GOT3 (cell line): ENCODE measurements at places on chromosomes 3 and 15.

- no peak for DNase-seq
Observed at GRCh38 chr3:181879926-181880325, 168.2 kb downstream of the SOX2 start.

DNA sequence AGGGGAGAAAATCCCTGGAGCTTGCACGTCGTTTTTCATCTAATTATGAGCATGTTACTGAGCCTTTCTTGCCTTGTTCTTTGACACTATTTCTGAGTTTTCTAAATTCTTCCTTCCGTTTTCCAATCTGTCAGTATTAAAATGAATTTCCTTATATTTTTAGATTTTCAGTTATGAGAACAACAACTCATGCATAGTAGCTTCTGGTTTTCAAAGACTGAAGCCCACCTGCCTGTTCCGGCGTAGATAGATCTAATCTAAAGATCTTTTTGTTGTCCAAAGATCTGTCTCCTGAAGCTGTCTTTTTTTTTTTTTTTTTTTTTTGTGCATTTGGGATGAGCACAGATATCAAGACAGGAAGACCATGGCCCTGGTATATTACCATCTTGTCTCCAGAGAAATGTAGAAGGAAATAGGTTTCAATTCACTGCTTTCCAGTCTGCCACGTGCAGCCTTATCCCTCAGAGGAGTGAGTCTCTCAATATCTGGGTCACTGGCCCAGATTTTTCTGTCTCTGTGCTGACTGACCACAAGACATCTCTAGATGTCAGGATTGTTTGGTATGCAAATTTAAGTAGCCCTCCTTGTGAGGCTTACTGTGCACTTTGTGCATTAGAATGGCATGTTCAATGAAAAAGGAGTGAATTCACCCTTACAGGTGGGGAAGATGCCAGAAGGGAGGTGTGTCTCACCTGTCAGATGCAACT is 222.3 kb upstream of the TMC3 start:
- no peak for DNase-seq

GRCh38 chr3:69085833-69086722 is 1.3 kb downstream of the ARL6IP5 start:
- peak; percentile 30 for DNase-seq

GRCh38 chr15:37105889-37106288 is 5.5 kb upstream of the MEIS2 start:
- no peak for DNase-seq

- no peak for DNase-seq
Observed at GRCh38 chr15:46456456-46456855, 821.6 kb downstream of the SQOR start.

GRCh38 chr3:141779667-141780066 is 16.5 kb downstream of the GRK7 start:
- no peak for DNase-seq

GRCh38 chr15:46079046-46079445 is 444.2 kb downstream of the SQOR start:
- no peak for DNase-seq

- no peak for DNase-seq
Observed at GRCh38 chr3:124057420-124057819, 65.5 kb upstream of the ROPN1 start.

DNA sequence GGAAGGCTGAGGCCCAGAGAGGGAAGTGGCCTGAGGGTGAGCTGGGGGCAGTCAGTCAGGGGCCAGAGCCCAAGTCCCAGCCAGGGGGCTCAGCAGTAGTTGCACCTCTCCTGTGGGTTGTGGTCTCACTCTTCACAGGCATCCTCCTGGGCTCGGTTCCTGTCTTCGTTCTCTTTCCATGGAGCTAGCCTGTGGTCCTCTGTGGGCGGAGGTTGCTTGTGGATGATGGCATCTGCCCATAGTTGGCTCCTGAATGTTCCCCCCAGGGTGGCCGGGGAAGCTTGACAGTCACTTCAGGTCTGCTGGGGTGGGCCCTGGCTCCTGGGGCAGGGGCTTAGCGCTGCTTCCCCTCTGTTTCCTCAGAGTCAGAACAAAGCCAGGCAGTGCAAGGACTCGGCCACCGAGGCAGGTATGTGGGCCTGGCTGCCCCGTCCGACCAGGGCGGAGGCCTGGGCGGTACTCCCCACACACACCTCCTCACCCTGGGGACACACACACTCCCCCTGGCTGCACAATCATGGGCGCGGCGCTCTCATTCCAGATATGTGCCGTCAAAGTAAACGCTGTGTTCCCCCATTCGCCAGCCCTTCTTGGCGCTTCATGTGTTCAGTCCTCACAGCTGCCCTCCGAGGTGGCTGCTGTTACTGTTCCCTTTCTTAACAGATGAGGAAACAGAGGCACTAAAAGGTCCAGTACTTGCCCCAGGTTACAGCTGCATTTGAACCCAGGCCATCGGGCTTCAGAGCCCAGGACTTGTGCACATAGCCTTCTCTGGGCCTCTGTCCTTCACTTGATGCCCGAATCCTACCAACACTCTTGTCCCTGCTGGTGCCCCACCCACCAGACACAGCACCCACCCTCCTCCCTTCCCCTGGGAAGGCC is 34.5 kb downstream of the PSTPIP1 start:
- DNase-seq = no peak

GRCh38 chr3:112889357-112889756 is 42.7 kb upstream of the CD200R1L start:
- DNase-seq = no peak

DNA sequence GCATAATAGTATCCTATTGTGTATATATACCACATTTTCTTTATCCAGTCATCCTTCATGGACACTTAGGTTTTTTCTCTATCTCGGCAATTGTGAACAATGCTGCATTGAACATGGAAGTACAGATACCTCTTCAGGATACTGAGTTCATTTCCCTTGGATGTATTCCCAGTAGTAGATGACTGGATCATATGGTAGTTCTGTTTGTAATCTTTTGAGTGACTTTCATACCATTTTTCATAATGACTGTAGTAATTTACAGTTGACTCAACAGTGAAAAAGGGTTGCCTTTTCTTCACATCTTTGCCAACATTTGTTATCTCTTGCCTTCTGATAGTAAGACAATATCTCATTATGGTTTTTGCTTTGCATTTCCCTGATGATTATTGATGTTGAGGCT is 21.8 kb downstream of the MYH15 start:
- no peak for DNase-seq

DNA sequence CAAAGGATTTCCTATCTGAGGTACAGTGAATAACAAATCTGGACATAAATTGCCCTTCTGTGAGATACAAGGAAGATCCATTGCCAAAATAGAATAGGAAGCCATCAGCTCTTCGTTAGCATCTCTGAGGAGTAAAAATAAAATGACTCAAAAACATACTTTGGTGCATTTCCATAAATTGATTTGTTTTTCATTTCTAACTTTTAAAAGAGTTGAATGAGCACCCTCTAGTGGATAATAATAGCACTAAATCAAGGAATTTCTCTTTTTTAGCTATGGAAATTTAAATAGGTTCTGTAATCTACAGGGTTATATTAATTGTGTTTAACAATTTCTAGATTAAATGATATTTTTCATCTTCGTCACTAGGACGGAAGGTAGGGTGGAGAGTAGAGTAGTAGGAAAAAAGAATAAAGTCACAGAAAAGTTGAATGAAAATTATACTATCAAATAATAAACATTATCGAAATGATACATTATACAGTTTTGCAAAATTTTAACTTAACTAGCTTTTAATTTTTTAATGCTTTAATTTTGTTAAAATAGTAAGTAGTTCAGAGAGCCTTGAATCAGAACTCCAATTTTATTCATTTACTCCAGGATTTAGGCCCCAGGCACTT is 6.4 kb downstream of the NSUN3 start:
- DNase-seq = no peak

DNA sequence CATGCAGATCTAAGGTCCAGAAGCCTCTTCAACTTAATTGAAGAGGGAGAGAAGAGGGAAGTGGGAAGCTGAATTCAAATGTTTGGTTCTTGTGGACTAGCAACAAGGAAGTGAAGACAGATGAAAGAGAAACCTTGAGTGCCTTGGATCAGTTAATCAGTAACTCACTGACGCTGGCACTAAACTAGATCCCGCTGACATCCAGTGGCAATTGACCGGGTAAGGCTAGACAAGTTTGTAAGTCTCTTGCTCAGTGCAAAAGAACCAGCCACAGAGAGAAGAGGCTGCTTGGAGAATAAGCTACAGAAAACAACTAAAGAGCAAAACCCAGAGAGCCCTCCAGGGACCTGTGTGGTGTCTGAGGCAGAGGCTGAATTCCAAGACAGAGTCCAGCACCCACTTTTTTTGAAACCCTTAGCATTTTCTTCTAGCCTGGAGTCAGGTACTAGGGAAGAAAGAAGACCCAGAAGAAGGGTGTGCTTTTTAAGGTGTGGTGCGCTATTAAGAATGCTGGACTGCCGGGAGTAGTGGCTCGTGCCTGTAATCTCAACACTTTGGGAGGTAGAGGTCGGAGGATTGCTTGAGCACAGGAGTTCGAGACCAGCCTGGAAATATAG is 6.9 kb downstream of the PLCH1 start:
- no peak for DNase-seq

DNA sequence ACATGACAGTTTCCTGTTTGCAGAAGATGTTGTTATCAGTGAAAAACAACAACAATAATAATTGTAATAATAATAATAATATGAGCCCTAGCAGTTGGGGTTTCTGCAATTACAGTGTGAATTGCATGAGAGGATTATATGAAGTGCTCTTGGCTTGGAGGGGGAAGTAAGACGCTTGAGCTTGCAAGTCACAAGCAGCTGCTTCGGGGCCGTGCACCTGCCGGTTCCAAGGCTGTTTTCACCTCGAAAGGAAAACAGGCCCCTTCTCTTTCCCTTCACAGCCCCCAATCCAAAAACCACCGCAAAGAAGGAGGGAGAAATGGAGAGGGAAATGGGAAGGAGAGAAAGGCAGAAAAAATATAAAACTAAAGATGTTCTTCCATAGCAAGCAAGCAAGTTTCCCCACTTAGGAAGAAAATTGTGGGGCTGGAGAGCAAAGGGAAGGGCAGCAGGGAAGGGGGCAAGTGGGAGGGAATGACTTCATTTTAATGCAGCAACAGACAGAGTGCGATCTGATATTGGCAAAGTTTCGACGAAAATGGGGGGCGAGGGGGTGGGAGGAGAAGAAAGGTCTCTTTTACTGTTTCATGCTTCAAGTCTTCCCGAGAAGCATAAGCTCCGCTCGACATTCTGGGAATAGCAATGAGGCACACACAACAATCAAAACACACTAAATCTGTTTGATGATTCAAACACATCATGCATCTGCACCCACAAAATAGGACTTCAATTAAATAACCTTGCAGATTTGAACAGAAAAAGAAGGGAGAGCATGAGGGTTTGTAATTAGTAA is 284.2 kb upstream of the ATP11B start:
- no peak for DNase-seq

DNA sequence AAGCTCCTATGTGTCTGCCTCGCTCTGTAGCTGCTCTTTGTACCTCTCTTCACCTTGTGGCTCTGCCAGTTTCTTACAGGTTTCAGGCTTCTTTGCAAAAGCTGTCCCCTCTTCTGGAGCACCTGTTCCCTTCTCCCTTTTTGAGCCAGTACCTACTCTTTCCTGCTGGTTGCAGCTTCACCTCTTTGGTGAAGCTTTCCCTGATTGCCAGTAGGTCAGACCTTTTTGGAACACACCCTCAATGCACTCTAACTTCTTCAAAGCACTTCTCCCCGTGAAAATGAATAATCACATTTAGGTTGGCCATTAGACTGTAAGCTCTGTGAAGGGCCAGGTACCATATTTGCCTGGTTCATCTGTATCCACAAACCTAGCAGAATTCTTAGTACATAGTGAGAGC is 60.3 kb downstream of the BHLHE40 start:
- no peak for DNase-seq

GRCh38 chr15:25981114-25981513 is 118.0 kb upstream of the ATP10A start:
- no peak for DNase-seq

- no peak for DNase-seq
Observed at GRCh38 chr3:17551895-17552294, 190.5 kb downstream of the TBC1D5 start.

GRCh38 chr3:31798840-31799239 is 182.2 kb downstream of the OSBPL10 start:
- no peak for DNase-seq

GRCh38 chr15:52337198-52337853 is 41.7 kb upstream of the MYO5C start:
- no peak for DNase-seq

DNA sequence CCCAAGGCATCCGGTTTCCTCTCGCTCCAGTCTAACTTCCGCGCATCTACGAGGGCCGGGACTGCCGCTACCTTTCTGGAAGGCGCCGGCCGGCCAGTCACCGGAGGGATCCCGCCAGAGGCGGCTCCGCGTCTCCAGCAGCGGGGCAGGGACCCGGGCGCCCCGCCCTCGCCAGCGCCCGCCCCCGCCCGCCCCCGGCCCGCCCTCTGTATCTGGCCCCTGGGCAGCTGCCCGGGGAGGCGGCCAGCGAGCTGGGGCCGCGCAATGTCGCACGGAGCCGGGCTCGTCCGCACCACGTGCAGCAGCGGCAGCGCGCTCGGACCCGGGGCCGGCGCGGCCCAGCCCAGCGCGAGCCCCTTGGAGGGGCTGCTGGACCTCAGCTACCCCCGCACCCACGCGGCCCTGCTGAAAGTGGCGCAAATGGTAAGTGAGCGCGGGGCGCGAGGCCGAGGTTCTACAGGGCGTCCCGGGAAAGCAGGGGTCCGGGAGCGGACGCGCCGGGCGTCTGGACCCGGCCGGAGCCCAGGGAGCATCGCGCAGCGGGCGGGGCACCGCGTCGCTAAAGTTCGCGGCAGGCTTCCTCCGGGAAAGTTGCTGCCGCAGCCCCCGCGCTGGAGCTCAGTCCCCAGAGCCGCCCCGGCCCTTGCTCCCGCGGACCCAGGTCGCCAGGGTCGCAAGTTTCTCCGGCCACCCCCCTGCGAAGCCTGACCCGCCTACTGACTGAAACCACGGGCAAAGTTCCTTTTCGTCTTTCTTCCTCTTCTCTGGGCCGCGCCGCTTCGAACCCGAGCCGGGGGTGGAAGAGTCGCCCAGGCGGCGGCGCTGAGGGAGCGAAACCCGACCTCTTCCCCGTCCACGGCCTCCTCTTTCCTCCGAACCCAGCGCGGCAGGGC is at the start of gene CMTM7:
TSS of gene CMTM7 (plus strand) at position 211 of the 893 bp plus-strand sequence. CDS start at position 265, 54 bp downstream.
- DNase-seq = peak; percentile 9
